ENCODE measurements at places on chromosomes 5 and 9.

GRCh38 chr5:142453932-142454331 lies 129.1 kb upstream of the SPRY4 start:
- DNase-seq, result no peak

- DNase-seq, result no peak
Measured at GRCh38 chr9:130759738-130760137, 66.2 kb downstream of the EXOSC2 start.

DNA sequence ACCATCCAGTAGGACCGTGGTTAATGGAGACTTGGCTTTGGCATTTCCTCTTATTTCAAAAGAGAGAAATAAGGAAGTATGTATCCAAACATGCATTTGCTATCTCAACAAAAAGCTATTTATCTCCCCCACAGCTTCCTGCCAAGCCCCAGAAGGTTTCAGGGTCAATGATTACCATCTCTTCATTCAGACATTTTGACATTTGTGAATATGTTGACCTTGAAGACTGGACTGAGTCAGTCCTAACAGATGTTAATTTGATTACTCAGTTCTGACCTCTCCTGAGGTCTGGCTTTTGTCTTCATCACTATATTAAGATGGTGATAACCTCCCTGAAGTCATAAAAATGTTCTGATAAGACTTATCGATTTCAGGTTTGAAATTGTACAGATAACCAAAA lies 479.4 kb downstream of the AGTPBP1 start:
- DNase-seq, result no peak

DNA sequence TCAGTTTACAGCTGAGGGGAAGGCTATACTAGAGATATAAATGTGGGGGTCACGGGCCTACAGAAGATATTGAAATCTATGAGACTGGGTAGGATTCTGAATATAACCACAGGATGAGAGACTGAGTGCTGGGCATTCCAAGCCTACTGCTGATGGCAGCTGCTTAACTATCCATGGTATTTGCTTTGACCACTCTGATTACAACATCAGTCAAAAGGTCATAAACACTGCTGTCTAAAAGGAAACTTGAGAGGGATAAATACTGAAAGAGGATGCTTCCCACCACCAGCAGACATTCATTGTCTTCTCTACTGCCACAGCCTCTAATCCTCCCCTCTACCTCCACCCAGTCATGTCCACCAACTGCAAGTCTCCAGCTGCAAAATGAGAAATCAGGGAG lies 3.8 kb downstream of the ZNF622 start:
- no peak for DNase-seq

- DNase-seq, result no peak
Measured at GRCh38 chr9:80061096-80061495, 489.3 kb downstream of the TLE4 start.

GRCh38 chr9:85244856-85245255 lies 496.9 kb downstream of the AGTPBP1 start:
- no peak for DNase-seq

DNA sequence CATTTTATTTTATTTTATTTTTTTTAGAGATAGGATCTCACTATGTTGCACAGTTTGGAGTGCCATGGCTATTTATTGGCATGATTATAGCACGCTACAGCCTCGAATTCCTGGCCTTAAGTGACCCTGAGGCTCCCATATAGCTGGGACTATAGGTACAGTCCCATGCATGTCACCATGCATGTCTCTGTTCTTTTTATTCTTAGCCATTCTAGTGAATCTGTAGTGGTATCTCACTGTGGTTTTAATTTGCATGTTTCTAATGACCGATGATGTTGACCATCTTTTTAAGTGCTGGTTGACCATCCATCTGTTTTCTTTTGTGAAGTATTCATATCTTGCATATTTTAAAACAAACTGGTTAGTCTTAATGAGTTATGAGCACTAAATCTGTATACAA lies 76.1 kb downstream of the SLC44A1 start:
- DNase-seq, result no peak

DNA sequence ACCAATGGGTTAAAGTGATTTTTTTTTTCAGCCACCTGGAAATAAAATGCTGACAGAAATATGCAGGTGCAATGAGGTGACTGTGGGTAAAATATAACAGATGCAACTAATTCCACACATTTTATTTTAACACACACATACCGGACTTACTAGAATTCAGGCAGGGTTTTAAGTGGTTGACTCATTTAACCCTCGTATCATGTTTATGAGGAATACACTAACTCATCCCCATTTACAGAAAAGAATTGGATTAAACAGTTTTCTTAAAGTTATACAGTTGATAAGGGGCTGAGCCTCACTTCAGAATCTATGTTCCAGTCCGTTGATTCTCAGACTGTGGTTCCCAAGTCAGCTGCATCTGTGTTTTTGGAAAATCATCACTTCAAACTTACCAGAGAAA lies 207.5 kb downstream of the CHSY3 start:
- DNase-seq, result no peak

DNA sequence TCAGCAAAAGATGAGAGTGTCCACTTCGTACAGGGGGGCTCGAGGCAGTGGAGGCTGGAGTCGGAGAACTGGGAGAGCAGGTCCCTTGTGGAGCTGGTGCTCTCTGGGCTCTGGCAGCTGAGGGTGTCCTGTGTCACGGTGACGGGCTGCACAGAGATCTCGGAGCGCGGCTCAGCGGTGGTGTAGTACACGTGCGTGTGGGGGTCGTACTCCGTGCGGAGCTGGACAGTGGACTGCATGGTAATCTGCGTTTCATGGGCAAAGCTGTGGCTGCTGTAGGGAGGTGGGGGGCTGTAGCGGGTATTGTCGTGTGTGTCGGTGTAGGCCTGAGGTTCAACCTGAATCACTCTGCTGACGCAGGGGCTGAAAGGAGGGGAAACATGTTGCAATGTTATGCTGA lies 48.0 kb downstream of the PTCH1 start:
- DNase-seq, result no peak

DNA sequence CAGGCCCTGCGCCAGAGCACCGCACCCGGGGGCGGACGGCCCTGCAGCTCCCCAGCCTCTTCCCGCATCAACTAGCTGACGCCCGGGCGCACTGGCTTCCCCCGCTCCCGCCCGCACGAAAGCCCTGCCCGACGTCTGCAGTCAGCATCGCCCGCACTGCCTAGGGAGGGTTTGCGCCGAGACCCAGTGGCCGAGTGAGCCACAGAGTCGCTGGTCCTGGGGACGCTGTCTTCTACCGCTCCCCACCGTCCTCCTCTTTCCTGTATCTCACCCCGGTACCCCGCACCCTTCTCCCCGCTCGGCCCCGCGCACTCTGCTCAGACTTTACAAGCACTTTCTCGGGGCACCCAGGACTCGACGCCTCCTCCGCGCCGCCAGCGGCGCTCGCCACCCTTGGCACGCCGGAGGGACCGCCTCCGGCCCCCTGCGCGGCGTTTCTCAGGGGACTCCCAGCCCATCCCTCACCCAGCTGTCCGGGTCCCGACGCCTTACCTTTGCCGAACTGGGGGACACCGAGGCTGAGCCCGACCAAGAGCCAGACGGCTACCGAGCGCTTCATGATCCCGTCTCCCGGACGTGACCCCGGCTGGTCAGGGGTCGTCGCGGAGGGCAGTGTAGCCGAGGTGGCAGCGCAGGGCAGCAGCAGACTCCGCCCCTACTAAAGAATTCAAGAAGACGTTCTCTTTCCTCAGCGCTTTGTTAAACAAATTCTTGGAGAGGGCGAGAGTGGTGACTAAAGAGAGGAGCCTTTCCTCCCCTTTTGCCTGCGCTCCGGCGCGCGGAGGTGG lies 670 bp downstream of the EDIL3 start:
- peak; percentile 49 for DNase-seq

GRCh38 chr5:96597438-96598020 lies 64.6 kb upstream of the CAST start:
- no peak for DNase-seq

- no peak for DNase-seq
Measured at GRCh38 chr9:71487061-71487460, 281.3 kb downstream of the CEMIP2 start.

- no peak for DNase-seq
Measured at GRCh38 chr5:172074896-172075295, 68.5 kb upstream of the FBXW11 start.

DNA sequence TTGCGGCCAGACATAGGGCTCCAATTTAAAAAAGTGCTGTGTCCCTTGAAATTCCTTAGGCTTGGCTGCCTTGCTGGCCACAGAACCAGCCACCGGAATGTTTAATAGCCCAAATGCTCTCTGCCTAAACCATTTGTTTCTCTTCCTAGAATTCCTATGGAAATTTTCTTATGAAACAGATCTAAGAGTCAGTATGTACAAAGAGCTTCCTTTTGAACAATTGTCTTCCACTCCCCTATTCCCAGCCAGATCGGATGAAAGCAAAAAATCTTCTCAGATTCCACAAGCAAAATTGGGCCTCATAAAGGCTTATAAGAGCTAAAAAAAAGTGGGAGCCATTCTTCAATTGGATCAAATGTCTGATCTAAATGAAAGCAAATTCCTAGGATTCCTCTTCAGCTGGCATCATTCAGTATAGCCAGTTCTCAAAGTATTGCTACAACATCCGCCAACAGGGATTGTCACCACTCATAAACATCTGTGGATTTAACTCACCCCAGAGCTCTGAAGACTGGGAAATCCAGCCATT lies 104.3 kb downstream of the CEMIP2 start:
- no peak for DNase-seq

- DNase-seq, result no peak
Measured at GRCh38 chr9:36156116-36156515, 13.1 kb upstream of the CCIN start.

- DNase-seq, result no peak
Measured at GRCh38 chr5:67038817-67039603, 157.6 kb downstream of the CD180 start.

GRCh38 chr5:139038613-139039305 lies 159.4 kb downstream of the SIL1 start:
- DNase-seq, result no peak

DNA sequence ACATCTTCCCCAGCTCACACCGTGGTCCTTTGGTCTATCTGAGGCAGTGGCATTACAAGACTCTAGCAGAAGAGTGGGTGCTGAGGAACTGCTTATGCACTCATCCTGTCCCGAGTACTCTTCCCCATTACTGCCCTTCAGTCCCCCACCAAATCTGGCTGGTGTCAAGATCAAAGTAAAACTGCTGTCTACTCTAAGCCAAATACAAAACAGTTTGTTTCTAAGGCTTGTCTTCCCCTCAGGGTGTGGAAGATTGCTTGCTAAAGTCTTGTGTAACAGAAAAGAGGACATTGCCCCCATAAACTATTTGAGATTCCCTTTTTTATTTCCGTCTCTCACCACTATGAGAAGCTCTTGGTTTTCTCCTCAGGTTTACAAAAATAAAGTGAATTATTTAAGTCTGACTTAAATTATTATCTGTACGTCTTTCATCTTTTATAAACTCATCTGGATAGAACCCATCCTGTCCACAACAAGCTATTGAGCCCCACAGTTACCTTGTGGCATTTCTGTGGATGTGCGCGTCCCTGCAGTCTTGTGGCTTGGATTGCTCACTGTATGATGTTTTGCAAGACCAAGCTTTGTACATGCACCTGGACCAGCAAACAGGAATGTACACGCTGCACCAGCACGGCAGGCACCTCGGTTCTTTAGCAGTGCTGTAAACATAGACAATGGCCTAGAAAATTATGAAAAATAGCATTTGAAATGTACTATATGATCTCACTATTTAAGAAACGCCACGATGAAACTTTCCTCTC lies 61.0 kb downstream of the CYSTM1 start:
- no peak for DNase-seq

DNA sequence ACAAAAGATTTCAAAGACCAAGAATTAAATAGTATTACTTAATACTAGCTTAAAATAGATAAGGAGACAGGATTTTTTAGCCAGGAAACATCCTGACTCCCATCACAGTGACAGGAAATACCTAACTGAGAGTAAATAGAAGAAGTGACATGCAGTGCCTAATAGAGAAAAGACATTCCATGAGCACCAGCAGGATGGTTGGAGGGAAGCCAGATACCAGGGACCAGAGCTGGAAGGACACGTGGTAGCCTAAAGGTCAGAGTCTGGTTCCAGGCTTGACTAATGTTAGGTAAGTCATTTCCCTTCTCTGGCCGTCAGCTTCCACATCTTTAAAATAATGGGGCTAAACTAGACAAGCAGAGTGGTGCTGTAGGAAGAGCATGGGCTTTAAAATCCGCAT lies 41.6 kb downstream of the CDK5RAP2 start:
- DNase-seq, result no peak

GRCh38 chr9:130893341-130894101 lies 3.1 kb downstream of the QRFP start:
- DNase-seq, result no peak

- no peak for DNase-seq
Measured at GRCh38 chr5:127505905-127506304, 11.5 kb upstream of the PRRC1 start.

- DNase-seq, result no peak
Measured at GRCh38 chr5:60978968-60979367, 34.0 kb downstream of the NDUFAF2 start.

DNA sequence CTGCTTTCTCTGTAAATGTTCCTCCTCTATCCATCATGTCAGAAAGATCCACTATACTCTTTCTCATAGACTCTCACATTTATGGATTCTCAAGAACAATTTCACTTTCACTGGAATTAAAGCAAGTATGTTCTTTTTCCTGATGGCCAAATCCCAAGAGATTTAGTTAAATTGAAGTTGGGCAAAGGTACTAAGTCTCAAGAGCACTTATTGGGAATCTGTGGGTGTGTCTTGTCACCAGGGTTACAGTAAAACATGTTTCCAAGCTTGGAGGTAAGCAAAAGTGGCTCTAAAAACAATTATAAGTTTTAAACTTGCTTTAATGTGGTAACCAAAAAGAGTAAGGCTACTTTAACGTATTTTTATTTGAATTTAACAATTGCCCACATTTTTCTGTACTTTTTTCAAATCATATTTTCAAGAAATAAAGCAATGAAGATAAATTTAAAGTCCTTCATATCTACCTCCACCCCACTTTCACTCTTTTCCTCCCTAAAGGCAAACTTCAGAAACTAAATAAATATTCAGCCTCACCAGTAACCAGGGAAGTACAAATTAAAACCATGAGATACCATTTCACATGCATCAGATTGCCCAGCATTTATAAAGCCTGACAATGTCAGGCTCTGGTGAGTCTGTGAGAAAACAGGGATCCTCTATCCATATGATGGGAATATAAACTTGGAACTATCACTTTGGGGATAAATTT lies 387.4 kb downstream of the CETN3 start:
- no peak for DNase-seq

- no peak for DNase-seq
Measured at GRCh38 chr5:166178411-166179080, 2112.9 kb upstream of the WWC1 start.

DNA sequence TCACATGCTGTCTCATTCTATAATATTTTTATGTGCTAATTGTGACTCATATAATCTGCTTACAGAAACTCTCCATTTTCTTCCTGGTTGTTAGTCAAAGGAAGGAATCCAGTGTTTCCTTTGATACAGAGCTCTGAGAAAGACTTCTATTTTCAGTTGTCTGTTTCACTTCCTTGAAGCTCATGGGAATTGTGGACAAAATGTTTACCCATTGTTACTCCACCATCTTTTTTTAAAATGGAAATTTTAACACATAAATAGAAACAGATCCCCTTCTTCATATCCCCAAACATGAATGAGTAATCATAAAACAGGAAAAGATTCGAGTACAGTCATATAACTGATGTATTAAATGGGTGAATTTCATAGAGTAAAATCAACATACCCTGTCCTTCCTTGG lies 42.0 kb upstream of the KCNN2 start:
- no peak for DNase-seq

Measured in RWPE2 (cell line).